ENCODE measurements at places on chromosomes 5 and 9.

DNA sequence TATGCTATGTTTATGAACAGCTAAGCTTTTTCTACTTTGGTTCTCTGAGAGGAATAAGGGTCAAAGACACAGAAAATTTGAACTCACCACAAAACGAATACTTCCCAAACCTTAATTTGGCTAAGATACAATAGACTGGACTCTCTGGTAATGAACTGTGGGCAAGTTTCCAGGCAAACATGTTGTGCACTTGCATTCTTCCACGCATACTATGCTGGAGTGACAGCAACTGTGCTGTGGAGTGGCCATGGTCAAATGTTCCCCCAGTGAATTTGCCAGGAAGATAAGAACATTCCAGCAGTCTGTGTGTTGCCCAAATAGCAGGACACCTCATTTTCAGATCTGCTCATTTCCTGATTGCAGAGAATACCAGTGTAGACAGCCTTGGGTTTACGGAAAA, 275.3 kb upstream of the IL12B start:
- no peak for DNase-seq

- DNase-seq, result no peak
Measured at GRCh38 chr9:91023741-91024140, 222.1 kb downstream of the SYK start.

DNA sequence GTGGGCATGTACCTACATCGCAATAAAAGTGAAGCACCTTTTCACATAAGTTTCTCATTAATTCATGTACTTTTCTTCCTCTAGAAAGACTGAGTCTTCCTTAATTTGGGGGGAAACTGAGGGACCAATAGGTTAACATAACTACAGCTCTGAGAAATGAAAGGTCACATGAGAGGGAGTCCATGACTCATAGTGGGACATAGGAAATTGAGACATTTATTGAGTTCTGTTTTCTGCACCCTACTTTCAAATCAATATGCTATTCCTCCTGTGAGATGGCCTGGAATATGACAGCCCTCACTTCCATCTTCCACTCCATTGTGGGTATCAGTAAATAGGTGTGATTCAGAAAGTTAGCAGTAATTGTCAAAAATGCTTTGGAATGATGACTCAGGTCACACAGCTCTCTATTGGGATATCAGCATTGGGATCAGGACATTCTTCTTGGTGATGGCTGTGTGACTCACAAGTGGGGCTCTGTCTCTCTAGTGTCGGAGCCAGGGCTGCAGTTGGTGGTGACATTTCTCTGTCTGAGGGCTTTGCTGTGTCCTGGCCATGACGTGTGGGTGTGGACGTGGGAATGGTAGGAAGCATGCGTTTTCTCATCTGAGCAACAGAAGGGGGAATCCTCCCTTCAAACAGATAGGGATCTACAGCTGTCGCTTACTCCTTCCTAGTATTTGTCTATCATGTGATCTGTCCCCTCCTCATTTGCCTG, 125.0 kb downstream of the TRIO start:
- no peak for DNase-seq

GRCh38 chr5:25295067-25295466, 650.3 kb upstream of the CDH10 start:
- DNase-seq, result no peak

DNA sequence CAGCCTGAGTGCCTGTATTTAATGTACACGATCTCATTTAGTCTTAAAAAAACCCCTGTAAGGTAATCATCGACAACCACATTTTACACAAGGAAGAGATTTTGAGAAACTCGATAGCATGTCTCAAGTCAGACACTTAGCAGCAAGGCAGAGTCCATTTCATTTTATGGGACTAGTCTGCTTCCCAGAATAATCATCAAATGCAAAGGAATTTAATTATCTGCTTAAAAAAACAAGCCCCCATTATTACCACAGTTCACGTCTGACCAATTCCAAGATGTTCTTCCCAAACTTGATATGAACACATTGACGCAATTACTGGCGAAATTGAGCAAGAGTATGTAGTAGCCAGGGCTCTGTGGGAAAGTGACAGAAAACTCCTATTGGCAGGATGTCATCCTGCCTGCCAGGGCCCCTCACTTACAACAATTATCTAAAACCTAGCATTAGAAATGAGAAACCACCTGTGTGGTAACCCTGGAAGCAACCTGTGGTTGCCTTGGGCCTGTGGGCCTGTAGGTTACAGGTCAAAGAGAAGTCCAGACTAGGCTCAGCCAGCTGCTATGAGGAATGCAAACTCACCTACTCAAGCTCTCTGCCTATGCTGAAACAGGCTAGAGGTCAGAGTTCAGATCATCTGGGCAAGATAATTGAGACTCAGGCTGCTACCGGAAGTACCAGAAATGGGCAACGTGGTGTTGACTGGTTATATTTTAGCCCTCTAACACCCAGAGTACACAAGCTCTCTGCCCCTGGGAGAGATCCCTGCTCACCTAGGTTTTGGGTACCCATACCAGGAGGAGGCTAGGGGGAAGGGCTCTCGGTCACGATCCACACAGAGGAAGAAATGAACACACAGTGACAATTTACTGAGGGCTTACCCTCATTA, 1.6 kb downstream of the B4GALT1 start:
- DNase-seq, result peak; percentile 52

GRCh38 chr9:122777935-122778627, 10.7 kb upstream of the OR5C1 start:
- DNase-seq, result no peak

- no peak for DNase-seq
Measured at GRCh38 chr5:94784536-94785505, 166.4 kb downstream of the SLF1 start.

- peak; percentile 6 for DNase-seq
Measured at GRCh38 chr9:79731171-79731890, 159.6 kb downstream of the TLE4 start.

DNA sequence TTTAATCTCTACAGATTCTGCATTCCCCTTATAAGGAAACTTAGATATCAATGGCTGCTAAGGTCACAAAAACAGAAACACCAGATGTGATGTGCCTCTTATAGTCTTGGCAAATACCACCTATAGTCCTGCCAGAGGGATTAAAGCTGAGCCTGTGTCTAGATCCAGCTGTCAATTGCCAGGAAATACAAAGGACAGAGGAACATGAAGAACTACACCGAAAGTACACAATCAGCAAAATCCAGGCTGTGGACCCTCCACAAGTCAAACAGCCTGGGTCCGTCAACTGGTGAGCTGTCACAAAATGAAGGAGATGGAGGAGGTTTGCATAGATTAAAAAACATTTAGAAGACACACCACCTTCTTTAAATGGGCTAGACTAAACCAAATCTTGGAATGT, 85.4 kb downstream of the KLF4 start:
- no peak for DNase-seq

DNA sequence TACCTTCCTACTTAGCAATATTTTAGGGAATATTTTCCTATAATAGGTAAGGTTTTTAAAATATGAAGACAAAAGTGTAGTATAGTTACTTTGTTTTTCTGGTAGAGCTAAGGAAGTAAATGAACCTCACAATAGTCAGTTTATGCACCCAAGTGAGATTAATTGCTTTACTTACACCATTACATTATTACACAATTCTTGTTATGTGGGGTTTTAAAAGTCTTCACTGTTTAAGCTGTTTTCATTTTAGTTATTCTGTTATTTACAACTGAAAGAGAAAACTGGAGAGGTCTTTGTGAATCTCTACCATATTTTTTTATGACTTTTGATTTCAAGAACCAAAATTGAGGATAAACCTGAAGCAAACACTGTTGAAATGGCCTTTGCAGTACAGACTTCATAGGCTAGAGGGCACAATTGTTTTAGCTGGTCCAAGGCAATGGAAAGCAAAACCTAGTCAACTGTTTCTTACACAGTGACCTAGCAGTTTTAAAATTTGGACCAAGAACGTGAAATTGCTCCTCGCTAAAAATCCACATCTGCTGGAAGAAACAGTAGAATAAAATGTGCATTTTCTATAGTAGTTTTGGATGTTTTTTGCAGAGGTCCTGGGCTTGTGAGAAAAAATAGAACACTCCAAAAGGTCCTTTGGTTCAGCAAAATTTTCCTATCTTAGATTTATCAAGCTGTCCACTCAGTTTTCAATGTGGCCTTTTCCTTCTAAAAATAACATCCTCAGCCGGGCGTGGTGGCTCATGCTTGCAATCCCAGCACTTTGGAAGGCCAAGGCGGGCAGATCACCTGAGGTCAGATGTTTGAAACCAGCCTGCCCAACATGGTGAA, 66.4 kb upstream of the FER start:
- DNase-seq, result no peak

- no peak for DNase-seq
Measured at GRCh38 chr9:108194154-108194553, 661.6 kb downstream of the ACTL7B start.

GRCh38 chr5:74132485-74132884, 506.5 kb downstream of the ARHGEF28 start:
- no peak for DNase-seq

DNA sequence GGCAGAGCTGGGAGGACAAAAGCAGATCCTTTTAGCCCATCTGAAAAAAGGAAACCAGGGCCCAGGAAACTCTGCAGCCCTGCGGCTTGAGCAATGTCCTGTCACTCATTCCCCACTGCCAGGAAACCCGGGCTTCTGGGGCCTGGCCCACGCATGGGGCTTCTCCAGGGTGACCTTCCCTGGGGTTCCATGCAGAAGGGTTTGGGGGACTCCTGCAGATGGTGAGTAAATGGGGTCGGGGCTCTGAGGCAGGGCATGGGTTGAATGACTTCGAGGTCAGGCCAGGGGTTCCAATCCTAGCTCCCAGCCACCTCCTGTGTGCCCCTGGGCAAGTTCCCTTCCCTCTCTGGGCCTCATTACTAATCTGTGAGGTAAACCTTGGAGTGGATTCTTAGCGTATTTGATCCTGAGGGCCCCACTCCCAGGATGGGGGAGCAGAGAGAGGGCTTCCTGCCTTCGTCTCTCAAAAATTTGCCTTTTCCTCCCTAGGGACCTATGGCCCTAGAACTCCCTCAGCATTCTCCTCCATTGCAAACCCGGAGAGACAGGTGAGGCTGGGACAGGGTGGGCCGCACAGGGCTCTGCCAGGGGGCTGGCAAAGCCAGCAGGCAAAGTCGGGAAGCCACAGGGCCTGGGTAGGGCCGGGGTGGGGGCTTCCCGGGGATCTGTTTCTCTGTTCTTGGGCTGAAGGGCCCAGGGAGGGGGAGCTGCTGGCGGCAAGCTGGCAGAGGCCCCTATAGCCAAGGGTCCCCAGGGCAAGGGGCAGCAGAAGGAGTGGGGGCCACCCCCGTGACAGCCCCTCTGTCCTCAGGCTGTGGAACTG, 25.8 kb downstream of the ADGRD2 start:
- DNase-seq, result no peak

DNA sequence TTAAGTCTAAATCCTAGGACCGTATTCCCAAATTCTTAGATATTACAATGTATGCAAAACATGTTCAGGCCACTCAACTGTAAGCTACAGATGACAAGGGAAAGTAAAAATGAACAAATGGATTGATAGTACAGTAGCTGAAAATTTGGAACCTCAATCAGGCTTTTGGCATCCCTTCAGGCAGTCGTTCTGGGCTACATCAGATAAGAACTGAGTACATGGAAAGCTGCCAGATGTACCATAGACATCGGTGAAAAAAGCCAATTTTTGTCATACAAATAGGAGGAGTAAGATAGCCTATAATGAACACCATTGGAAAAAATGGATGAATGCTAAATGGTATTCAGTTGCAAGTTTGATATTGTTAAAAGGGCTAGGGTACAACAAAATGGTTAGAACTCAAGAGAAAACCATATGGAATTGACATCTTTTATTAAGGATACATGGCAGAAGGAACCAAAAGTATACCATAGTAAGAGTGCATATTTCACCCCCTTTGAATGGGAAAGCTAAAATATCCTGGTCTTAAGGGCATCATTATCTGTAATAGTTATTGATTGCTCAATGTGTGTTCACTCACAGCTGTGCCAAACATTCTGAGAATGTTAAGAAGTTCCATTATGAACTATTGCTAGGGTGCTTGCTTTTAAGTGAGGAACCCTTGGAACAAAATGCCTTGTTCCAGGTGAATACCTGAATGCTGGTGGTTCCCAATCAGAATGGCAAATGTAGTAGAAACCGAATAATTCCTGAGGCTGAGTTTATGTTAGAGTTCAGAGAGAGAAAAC, 86.4 kb downstream of the NR3C1 start:
- no peak for DNase-seq

Measured in stimulated activated CD4-positive, alpha-beta T cell treated with anti-CD3 and anti-CD28 coated beads, Interleukin-15, amount 100 ng/mL, for 24 hours (primary cell).